ENCODE measurements at places on chromosomes 16 and 17.

DNA sequence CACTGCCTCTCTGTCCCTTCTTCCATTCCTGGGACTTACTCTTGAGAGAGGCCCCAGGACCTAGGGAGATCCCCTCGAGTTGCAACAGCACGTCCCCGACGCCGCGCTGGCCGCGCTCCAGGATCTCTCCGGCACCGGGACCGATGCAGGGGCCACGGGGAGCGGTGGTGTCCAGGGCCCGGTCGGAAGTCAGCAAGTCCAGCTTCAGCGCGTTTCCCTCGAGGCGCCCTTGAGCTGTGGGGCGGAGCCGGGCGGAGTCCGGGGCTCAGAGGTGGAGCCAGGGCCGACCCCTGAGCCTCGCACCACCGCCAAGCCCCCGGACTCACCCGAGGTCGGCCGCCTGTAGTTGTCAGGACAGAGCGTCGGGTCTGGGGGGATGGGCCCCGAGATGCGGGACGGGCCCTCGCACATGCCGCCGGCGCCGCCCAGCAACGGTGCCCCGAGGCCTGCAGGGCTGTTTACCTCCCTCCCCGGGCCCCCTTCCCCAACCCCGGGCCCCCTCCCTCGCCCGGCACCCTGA, 458 bp downstream of the ENKD1 start:
- DNase-seq: no peak

GRCh38 chr17:9054126-9054975, 33.0 kb downstream of the NTN1 start:
- no peak for DNase-seq

GRCh38 chr17:73980517-73980916, 223.0 kb upstream of the RPL38 start:
- DNase-seq: no peak

DNA sequence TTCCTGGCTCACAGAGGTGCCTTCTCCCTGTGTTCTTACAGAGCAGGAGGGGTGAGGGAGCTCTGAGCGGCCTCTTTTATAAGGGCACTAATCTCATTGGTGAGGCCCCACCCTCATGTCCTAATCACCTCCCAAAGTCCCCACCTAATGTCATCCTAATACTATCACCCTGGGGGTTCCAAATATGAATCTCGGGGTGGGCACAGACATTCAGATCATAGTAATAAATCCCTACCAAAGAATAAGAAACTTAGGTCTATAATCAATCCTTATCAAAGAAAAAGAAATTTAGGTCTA, 32.3 kb upstream of the METRNL start:
- no peak for DNase-seq

DNA sequence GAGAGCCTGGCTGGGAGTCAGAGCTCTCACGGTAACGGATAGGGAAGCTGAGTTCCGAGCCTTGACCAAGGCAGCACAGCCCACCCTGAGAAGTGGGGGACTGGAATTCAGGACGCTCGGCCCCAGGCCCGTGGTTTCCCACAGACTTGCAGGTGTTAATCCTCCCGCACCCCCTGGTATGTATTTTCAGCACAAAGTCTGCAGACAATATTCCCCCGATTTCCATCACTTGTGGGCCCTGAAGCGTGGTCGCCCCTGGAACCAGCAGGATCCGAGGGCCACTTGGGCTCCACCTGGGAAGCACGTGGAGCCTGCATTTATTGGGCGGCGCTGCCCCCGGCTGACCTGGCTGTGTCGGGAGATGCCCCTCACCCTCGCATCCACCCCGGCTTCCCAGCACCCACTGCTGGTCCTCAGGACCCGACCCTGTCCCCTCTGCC, 60.2 kb downstream of the WSB1 start:
- DNase-seq: no peak

- DNase-seq: no peak
Measured at GRCh38 chr16:9854675-9855074, 327.6 kb downstream of the GRIN2A start.

GRCh38 chr17:14019186-14019956, 49.9 kb upstream of the COX10 start:
- DNase-seq: no peak

GRCh38 chr16:66590322-66590721, 11.1 kb downstream of the CMTM2 start:
- no peak for DNase-seq

DNA sequence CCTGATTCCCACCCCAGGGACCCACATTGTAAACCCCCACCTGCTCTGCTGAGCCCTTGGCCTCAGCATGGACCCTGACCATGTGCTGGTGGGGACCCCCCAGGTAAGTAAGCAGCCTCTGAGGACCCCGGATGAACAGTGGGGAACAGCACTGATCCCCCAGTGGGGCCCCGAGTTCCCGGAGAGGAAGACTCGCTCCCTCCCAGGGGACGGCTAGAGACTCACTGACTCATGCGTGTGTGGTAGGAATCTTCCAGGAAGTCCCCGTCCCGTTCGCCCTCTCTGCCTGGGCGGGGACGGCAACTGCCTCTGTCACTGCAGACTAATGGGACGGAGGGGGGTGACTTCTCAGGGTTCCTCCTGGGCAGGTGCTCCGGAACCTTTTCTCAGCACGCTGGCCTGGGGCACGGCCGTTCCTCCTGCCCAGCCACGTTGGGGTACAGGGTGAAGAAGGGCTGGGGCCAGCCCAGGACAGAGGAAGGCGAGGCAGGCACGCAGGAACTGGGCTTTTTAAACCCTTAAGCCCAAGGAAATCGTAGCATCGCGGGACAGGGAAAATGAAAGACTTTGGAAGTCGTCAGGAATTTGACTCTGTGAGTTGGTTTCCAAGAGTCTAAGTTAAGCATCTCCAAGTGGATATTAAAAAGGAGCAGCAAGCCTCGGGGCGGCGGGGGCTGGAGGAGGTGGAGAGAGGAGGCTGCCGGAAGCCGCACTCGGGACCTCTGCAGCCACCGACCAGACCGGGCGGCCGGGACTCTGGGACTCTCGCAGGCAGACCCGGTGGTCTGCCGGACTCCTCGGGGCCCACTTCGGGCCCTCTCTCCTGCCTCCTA, 178.7 kb downstream of the SEC14L1 start:
- no peak for DNase-seq

DNA sequence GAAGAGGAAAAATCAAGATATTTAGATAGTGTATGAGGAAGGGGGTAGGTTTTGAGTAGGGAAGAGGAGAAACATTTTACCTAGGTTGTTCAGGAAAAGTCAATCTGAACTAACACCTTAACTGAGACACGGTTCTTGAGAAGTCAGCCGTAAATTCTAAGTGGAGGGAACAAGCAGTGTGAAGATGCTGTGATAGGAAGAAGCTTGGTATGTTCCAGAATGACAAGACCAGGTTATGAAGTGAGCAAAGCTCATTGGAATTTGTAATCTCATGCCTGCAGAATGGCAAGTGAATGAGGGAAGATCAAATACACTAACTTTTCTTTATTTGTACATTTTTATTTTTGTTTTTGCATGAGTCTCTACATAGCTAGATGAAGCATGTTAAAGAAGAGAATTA, 307.6 kb downstream of the ZFHX3 start:
- no peak for DNase-seq

- no peak for DNase-seq
Measured at GRCh38 chr17:78598013-78598471, 20.8 kb upstream of the DNAH17 start.

DNA sequence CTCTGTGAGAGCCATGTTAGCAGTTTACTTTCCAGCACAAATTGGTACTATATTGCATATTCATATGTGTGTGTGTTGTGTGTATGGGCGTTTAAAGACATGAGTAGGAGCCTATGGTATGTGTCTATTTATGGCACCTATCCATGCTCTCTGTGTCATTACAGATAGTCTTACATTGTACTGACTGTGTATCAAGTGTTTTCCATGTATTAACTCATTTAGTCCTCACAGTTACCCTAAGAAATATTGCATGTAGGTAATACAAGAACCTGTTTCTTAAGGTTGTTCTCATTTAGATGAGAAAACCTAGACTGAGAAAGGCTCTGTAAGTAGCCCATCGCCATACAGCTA, 1.6 kb downstream of the ALG1 start:
- no peak for DNase-seq

- DNase-seq: no peak
Measured at GRCh38 chr16:85982563-85982939, 83.6 kb downstream of the IRF8 start.

DNA sequence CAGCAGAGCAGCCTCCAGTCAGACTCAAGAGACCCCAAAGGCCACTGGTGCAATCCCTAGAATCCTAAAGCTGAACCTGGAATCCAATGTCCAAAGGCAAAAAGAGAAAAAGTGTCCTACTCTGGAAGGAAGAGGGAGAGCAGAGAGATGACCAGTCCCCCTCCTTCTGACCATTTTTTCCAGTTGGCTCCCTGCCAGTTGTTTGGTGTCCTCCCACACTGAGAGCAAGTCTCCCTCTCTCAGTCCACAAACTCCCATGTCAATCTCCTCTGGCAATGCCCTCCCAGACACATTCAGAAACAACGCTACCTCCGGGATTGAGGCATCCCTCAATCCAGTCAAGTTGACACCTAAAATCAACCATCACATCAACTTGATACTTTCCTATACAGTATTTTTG, 4.3 kb upstream of the CLEC19A start:
- no peak for DNase-seq

- no peak for DNase-seq
Measured at GRCh38 chr17:3988297-3989040, 24.2 kb upstream of the ATP2A3 start.

- DNase-seq: no peak
Measured at GRCh38 chr17:17533901-17534441, 37.8 kb upstream of the RASD1 start.

DNA sequence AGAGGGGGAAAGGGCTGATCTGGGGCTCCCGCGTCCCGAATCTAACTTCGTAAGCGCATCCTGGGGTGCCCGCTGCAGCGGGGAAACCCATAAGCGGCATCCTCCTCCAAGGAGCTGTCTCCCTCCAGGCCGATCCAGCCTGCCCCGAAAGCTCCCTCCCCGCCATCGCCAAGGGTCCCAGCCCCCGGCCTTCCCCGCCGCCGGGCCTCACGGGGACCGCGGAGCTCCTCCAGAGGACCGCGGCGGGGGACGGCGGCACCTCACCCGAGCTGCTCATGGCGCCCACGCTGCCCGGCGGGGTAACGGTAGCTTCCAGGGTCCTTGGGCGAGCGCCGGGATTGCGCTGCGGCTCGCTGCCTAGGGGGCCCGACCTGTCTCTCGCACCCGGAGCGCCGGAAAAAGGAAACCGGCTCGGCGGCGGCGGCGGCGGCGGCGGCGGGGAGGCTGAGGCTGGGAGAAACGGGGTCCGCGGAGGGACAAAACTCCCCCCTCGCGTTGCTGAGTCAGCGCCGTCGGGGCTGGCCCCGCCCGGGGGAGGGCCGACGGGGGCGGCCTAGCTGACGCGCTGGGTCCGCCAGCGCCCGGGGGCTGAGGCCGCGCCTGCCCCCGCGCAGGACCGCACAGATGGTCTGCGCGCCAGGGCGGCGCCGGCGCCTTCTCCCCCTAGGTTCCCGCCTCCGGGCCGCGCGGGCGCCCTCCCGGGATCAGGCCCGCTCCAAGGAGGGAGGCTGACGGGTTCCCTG, at the start of gene BLMH:
BLMH (minus strand) TSS at position 402 of the 743 bp plus-strand sequence; CDS start at position 277, 125 bp downstream.
- DNase-seq: peak; percentile 66

DNA sequence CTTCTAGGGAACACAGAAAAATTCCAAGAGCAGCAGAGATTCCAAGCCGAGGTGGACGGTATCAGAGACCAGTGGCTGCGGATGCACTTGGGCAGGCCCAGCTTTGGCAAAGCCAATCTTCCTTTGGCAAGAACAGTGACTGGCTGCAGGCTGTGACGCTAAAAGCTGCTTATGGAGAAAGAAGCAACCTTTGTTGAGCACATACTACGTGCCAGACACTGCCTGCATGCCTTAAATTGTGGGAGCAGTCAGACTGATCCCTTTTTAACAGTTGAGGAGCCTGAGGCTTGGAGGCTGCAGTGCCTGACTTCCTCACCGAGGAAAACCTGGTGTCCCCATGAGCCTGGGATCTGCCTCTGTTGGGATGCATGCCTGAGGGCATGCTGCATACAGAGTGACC, 69.0 kb upstream of the AMZ2 start:
- DNase-seq: no peak

DNA sequence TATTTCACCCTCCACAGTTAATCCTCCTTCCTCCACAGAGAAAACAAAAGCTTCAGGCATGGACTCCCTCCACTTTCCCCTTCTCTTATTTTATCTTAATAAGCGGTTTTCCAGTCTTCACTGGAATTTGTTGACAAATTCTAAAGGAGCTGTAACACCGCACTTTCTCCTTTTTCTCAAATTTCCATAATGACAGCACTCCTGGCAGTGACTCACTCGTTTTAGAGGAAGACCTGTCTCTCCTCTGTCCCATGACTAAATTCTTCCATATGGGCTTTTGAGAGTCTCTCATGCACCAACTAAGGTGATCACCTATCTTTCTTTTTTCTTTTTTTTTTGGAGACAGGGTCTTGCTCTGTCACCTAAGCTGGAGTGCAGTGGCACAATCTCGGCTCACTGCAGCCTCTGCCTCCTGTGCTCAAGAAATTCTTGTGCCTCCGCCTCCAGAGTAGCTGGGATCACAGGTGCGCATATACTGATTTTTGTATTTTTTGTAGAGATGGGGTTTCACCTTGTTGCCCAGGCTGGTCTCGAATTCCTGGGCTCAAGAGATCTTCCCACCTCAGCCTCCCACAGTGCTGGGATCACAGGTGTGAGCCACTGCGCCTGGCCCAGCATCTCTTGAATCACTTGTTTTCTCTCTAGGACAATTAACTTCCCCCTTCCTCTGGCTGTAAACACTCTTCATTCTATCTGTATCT, 7.7 kb downstream of the ITGAM start:
- DNase-seq: no peak

- DNase-seq: no peak
Measured at GRCh38 chr16:78659668-78660217, 560.3 kb downstream of the WWOX start.

DNA sequence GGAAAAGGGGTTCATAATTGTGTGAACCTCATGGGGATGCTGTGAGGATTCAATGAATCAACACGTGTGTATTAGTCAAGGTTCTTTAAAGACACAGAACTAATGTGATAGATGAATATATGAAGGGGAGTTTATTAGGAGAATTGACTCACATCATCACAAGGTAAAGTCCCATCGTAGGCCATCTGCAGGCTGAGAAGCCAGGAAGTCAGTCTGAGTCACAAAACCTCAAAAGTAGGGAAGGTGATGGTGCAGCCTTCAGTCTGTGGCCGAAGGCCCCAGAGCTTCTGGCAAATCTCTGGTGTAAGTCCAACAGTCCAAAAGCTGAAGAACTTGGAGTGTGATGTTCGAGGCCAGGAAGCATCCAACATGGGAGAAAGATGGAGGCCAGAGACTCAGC, 413.4 kb downstream of the CDH13 start:
- DNase-seq: no peak

- no peak for DNase-seq
Measured at GRCh38 chr17:28839221-28839620, 3.4 kb downstream of the FAM222B start.

Data from stimulated activated CD8-positive, alpha-beta memory T cell treated with anti-CD3 and anti-CD28 coated beads, Interleukin-4, amount 100 ng/mL, for 1 hour (primary cell).